Stimulated activated CD8-positive, alpha-beta memory T cell treated with anti-CD3 and anti-CD28 coated beads, Interleukin-7, amount 100 ng/mL, for 1 hour (primary cell): ENCODE measurements at places on chromosomes 2 and 18.

- DNase-seq = no peak
Measured at GRCh38 chr18:36160959-36161371, 26.3 kb upstream of the MOCOS start.

DNA sequence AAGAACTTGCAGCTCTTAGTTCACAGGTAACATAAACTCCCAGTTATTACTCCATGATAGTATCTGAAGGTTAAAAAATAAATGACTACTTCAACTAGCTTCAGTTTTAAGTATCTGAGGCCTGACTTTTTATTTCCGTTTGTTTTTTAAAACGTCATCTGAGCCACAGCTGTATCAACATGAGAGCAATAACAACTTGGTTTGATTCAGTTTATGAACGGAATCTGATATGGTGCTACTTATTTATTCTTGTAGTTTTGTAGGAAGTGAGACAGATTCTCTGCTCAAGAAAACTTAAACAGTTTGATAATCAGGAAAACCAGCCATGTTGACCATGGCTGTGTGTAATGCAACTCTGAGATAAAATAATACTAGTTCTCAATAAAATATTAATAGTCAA lies 34.9 kb downstream of the NAB1 start:
- no peak for DNase-seq

DNA sequence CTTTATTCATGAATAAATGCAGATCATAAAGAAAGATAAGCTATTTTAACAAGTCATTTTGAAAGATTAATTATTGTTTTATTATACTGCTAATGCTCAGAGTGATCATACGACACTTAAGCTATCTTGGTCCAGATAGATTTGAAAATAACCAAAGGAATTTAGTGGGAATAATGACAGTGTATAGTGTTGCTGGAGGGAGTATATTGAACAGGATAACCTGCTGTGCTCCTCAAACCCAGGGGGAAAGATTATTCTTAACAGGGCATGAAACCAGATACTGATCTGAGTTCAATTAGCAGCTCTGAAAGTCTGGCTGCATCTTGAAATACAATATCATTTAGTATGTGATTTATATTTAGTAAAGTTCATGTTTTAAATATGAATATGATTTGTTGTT lies 216.3 kb upstream of the ITGA4 start:
- DNase-seq = no peak

GRCh38 chr2:46862514-46862913 lies 53.1 kb downstream of the MCFD2 start:
- no peak for DNase-seq

DNA sequence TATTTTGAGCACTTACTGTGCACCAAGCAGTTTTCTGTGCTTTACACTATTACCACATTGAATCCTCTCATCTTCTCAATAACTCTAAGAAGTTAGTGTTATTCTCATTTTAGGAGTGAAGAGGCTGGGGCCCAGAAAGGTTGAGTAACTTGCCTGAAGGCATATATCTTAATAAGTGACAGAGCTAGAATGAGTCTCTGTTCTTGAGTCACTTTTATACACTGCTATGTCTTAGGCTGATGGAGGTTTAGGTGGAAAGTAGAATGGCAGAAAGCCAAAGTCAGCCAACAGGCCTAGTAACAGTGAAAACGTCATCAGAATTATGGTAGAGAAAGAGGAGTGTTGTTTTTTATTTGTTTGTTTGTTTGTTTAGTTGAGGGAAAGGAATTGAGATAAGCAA lies 27.9 kb upstream of the RPE start:
- no peak for DNase-seq
